ENCODE measurements at places on chromosomes 4 and X.

DNA sequence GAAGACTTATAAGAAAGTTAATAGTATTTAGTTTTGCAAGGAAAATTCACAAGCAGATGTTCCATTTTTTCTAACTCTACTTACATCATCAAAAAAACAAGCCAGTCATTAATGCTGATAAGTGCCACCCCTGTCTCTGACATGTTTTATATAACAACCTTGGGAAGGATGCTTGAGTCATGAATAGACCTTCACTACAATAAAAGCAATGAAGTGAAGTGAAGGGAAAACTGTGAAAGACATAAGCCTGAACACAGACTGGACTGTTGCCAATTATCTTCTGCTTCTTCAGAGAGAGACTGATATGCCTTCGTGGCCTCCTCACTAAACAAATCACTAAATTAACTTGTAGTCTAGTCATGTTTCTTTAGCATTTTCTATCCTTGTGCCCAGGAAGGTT lies 353.2 kb downstream of the PDHA2 start:
- no peak overlapping the region for H3K27ac ChIP-seq
- no peak for DNase-seq
- no peak overlapping the region for H3K4me3 ChIP-seq

DNA sequence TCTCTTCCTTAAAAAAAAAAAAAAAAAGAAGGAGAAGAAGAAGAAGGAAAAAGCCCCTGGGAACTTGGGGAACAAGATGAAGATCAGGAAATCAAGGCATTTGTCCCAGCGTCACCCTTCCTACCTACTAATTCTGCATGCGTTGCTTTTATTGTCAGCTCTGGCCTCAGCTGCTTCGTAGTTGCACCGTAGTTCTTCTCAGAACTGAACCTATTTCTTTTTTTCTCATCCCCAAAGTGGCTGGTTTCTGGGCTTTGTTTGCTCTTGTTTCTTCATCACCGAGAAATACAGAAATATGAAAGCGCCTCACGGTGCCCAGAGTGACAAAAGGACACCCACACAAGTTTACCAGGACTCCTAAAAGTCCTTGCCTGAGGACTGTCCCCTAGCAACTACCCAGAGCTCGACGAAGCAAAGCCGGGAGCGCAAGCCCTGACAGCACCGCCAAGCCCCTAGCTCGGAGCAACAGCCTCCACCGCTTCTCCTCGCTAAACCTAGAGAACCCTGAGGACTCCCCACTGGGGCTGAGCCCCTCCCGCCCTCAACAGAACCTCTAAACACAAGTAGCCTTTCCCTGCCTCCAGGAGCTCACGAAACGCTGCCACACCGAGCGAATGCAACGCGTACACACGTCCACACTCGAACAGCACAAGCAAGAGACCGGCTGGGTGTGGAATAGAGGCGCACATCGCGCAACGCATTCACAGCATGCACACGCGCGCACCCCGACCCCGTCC lies 710 bp downstream of the PRKG2 start:
- no peak overlapping the region for H3K27ac ChIP-seq
- DNase-seq = no peak
- H3K4me3 ChIP-seq = peak overlapping the region; percentile 70
- H3K4me1 ChIP-seq = peaks cover 10% of the 10 kb centered on the region
- peaks cover 68% of the 10 kb centered on the region for H3K27me3 ChIP-seq

GRCh38 chr4:105327222-105327621 lies 146.6 kb downstream of the PPA2 start:
- no peaks in the 10 kb centered on the region for H3K27me3 ChIP-seq
- H3K36me3 ChIP-seq = no peaks in the 10 kb centered on the region
- no peak for DNase-seq
- no peaks in the 10 kb centered on the region for H3K4me1 ChIP-seq
- no peak overlapping the region for H3K27ac ChIP-seq

DNA sequence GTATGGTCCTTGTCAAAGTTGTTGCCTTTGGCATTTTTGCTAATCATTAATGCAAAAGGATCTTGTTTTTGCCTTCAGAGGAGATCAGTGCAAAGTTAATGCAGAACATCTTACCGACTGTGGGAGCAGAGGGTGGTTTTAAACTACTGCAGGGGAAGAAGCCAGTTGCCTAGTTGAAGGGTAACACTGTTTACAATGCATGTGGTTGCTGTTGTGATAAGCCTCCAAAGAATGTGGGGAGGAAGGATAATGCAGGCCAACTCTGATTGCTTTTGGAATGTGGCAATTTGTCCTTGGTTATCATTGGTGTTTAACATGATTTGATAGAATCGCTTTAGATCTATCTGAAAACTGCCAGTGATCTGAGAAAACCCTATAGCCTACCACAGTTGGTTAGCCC lies 204.3 kb upstream of the TLL1 start:
- peaks cover 5% of the 10 kb centered on the region for H3K4me1 ChIP-seq
- DNase-seq = no peak
- H3K27me3 ChIP-seq = no peaks in the 10 kb centered on the region
- H3K36me3 ChIP-seq = no peaks in the 10 kb centered on the region
- H3K4me3 ChIP-seq = no peak overlapping the region
- H3K27ac ChIP-seq = peak overlapping the region; percentile 0

- H3K27ac ChIP-seq = no peak overlapping the region
- DNase-seq = no peak
- no peaks in the 10 kb centered on the region for H3K36me3 ChIP-seq
- H3K4me1 ChIP-seq = peaks cover 38% of the 10 kb centered on the region
- no peaks in the 10 kb centered on the region for H3K27me3 ChIP-seq
- no peak overlapping the region for H3K4me3 ChIP-seq
These were observed 1523.7 kb downstream of the ARAP2 start for GRCh38 chr4:34720571-34720970.

- no peaks in the 10 kb centered on the region for H3K27me3 ChIP-seq
- peak overlapping the region; percentile 72 for H3K4me3 ChIP-seq
- peaks cover 20% of the 10 kb centered on the region for H3K4me1 ChIP-seq
- peak; percentile 25 for DNase-seq
- H3K27ac ChIP-seq = peak overlapping the region; percentile 59
These were observed 1.0 kb downstream of the NHSL2 start for GRCh38 chrX:71911731-71912050.

GRCh38 chrX:121283921-121284320 lies 236.5 kb downstream of the GLUD2 start:
- no peaks in the 10 kb centered on the region for H3K36me3 ChIP-seq
- no peak overlapping the region for H3K4me3 ChIP-seq
- DNase-seq = no peak
- no peak overlapping the region for H3K27ac ChIP-seq
- H3K27me3 ChIP-seq = no peaks in the 10 kb centered on the region

DNA sequence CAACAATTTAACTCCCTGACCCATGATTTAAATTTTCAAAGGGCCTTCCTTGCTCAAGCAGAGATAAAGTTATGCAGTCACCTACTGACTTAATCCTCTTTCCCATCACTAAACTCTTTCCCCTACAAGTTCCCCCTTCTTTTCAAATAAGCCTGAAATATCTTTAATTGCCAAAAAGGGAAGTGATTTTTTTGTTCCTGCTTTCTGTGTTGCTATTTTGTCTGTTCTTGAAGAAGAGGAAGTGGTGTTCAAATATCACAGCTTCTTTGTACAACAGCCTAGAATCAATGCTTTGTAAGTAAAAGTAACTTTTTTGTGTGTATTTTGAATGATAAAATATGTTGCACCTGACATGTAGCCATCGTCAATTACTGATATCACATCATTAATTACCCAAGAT lies 595.9 kb downstream of the CENPC start:
- H3K27ac ChIP-seq = peak overlapping the region; percentile 22
- no peaks in the 10 kb centered on the region for H3K36me3 ChIP-seq
- DNase-seq = no peak
- H3K4me1 ChIP-seq = peaks cover 20% of the 10 kb centered on the region
- no peak overlapping the region for H3K4me3 ChIP-seq

All from mesothelial cell of epicardium (in vitro differentiated cells).